Activated naive CD8-positive, alpha-beta T cell treated with anti-CD3 and anti-CD28 coated beads, Interleukin-2, amount 10 ng/mL, durations not matched to agents 7 days and 5 days (primary cell): ENCODE measurements at places on chromosomes 16 and 17. TPM values are rescaled to one million over a fixed set of nuclear protein-coding genes. Genes with fewer than 3 reads are reported as not detected.

DNA sequence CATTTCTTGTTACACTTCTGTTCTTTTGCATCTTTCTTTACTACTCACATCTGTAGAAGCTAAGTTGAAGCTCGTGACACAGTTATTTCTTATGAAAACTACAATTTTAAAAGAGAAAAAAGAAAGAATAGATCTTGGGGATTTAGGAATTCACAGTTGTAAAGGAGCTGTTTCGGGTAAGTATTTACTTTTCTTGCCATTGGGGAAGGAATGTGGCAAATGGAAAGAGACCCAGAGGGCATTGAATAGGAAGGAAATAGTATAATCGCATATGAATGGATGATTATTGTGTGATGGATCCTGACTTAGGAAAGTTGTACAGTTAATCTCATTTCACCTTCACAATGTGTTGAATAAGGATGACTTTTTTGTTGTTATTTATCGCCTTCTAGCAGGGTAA, 914.1 kb upstream of the CDH8 start:
- no peak for DNase-seq

DNAH9 gene
- not detected for total RNA-seq

RNF43 gene
- not detected for total RNA-seq

KCNH6 gene
- total RNA-seq = not detected

ZNF688 gene
- total RNA-seq = 17.8 TPM

GRCh38 chr16:426115-426905, 861 bp downstream of the RAB11FIP3 start:
- no peak for DNase-seq

PRAC2 gene
- not detected for total RNA-seq

GRCh38 chr17:39027455-39028035, 60.3 kb upstream of the FBXO47 start:
- DNase-seq = no peak

DNA sequence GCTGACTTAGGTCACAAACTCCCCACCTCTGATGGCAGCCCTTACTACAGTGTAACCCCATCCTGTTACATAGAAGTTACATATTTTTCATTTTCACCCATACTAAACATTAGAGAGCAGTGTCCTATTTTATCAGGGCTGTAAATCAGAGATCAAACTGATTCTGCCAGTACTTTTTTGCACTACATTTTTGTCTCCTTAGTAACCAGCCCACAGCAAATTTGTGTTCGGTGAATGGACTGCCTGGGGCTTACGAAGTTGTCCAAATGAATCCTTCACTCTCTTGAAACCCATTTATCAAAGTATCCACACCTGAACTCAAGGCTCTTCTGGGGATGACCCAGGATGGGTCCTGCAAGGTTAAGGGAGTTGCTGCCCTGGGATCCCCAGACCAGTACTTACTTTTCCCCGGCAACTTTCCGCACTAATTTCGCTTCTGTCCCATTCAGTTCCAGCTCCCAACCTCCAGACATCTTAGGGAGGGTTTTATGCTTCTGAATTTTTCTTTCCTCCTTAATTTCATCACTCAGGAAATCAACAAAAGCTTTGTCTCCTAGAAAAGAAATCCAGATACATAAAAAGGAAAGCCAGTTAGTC, 1.1 kb downstream of the C1QBP start:
- no peak for DNase-seq

CIBAR2 gene
- total RNA-seq = not detected

DNA sequence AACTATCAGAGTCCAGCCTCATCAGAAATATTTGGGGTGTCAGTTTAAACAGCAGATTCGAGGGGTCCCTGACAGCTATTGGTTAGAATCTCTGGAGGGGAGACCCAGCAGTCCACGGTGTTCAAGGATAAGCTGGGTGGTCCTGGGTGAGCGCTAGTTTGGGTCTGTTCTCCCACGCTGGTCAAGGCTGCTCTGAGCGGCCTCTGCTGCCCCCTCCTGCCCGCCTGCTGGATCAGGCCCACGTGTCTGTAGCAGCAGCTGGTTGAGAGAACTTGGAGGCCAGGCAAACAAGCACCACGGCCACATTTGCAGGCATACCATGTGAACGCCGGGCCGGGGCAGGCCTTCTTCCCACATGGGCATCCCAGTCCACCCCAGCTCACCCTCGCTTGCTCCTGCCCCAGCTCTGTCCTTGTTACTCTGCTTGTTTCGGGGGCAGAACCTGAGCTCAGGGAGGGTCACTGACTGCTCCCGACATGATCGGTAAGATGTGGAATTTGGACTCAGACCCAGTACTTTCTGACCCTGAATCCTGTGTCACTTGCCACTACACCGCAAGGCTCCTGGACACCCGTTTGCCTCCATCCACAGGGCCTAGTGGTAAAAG, 7.4 kb downstream of the FOXF1 start:
- DNase-seq = no peak

DNA sequence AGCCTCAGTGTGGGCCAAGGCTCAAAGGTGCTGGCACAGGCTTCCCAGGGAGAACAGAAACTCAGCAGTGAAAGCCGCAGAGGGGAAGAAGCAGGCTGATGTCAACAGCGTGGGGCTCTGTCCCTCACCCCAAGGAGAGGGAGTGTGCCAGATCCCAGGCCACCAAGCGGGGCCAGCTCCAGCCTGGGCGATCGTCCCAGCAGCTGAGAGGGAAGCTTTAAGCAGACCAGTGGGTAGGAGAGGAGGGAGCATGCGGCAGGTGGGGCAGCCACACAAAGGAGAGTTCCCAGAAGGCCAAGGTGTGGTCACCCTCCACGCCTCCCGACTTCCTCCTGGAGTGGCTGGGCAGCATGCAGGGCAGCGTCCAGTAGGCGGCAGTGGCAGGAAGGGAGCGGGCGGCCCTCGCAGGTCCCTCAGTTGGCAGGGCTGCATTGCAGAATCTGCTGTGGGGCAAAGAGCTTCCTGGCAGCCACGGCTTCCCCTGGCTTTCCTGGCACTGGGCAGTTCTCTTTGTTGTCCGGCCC, 6.0 kb downstream of the SYNGR2 start:
- no peak for DNase-seq

GRCh38 chr16:29756654-29757053, 10.9 kb upstream of the C16orf54 start:
- no peak for DNase-seq

DNA sequence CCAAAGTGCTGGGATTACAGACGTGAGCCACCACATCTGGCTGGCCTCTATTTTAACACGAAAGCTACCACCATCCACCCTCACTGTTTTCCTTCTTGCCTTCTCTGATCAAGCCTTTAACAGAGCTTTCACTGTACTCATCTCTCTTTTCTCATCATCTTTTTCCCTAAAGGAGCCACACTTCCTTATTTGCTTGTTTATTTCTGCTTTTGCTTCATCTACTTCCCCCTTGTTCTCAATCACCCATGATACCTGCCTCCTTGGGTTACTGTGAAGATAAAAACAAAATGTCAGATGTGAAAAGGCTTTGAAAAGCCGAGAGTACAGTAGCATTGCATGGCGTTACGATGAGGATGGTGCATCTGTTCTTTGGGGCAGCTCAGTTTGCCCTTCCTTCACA, 79.9 kb downstream of the ZNF18 start:
- DNase-seq = no peak

CYGB gene
- 0.37 TPM for total RNA-seq

AOC2 gene
- 2.7 TPM for total RNA-seq

DNA sequence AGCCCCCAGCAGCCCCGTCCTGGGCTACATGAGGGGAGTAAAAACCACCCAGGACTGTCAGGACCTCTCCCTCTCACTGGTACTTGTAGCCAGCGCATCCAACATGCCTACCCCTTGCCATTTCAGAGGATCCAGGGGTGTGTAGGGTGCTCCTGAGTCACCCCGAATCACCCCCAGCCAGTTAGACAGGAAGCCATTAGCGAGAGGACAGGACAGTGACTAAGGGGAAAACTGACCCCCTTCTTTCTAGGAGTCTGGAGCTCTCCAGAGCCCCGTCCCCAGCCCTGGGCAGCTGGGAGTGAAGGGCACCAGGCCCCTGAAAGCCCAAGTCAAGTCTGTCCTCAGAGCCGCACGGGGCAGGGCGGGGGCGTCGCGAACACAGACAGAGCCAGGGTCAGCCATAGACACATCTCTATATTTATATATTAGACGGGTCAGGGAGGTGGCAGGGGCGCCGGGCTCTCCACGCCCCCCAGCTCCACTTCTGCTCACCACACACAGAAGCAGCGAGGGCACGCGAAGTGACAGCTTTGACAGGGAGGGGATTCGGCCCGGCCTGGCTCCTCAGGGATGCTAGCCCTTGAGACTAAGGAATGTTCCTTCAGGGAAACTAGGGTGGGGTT, 485 bp upstream of the GDPD3 start:
- no peak for DNase-seq
